Activated CD4-positive, alpha-beta T cell treated with anti-CD3 and anti-CD28 coated beads for 24 hours (primary cell): ENCODE measurements at places on chromosomes 4 and X.

- DNase-seq: no peak
Measured at GRCh38 chr4:67861513-67861912, 22.3 kb downstream of the TMPRSS11D start.

GRCh38 chr4:155489271-155489670, 112.5 kb upstream of the MAP9 start:
- no peak for DNase-seq

GRCh38 chrX:112832481-112833095, 8.0 kb downstream of the AMOT start:
- no peak for DNase-seq

DNA sequence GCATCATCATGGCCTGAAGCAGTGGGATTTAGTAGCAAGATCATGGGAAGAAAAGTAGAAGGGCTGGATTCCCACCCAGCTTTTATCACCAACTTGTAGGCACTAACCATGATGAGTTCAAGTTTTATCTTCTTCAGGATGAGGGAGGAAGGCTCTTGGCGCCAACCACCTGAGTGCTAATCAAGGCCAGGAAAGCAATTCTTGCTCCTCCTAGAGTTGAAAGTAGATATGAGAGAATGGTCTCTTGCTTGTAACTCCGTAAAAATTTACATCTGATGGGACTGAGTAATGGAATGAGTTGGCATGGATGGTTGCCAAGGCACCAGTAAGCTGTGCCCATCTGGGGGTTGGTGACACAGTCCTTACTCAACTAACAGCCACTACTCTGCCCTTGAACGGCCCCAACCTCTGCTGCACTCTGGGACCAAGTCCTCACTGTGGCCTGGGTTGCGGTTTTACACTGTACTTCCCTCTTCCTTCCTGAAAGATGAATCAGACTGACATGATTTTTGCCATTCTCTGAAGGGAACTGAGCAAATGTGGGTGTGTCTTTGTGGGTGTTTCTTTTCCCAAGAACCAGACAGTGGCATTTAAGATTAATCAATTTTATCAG, 39.4 kb upstream of the NDP start:
- DNase-seq: no peak

DNA sequence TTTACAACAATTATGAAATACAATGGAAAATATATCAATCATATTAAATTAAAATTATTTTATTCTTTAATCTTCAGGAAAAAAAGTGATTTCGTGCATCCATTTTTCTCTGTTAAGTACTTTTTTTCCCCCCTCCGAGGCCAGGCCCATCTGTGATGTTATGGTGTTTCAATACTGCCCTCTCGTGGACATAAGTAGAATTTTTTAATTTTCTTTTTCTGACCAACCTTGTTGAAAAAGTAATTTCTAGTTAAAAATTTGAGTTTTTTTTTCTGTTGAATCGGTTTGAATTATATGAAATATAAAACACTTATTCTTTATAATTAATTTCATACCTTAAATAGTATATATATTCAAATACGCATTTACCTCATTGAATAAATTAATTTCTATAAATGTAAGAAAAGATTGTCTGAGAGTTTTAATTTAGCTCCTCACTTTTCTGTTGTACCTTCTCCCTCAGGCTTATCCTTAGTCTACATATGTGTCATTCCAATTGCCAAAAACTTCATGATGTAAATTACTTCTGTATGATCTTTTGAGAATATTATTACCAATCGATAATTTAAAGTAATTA, 175.8 kb upstream of the TECRL start:
- DNase-seq: no peak

DNA sequence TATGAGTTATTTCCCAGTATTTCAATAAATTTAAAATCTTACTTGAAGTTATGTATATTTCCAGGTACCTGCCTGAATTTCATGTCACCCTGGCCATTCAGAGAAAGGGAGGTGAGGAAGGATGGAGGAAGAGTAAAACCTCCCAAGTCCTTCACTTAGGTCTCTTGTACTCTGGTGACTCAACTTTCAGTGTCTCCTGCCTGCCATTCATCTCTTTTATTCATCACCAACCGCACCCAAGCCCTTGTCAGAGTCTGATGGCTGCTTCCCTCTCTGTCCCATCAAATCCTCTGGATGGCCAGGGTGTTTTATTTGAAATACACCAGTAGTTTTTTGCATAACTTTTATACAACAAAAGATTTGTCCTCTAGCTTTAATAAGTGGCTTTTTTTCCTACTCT, 17.8 kb downstream of the TMPRSS11E start:
- DNase-seq: no peak

DNA sequence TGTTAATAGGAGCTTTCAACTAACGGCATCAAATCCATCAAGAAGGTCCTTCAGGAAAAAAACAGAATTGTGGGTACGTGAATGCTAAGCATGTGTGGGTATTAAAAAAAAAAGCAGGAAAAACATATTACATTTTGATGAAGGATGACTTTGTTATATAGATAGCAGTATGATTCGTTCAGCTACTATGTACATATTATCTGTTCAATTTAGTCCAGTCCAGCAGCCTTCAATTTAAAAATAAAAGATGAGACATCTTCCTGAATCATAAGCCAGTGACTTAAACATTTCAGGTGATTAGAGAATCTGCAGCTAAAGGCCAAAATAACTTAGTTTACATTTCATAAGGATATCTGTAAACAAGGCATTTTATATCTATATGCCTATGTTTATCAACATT, 63.4 kb downstream of the LCORL start:
- DNase-seq: no peak

- DNase-seq: no peak
Measured at GRCh38 chr4:145870155-145871020, 68.2 kb downstream of the ZNF827 start.

DNA sequence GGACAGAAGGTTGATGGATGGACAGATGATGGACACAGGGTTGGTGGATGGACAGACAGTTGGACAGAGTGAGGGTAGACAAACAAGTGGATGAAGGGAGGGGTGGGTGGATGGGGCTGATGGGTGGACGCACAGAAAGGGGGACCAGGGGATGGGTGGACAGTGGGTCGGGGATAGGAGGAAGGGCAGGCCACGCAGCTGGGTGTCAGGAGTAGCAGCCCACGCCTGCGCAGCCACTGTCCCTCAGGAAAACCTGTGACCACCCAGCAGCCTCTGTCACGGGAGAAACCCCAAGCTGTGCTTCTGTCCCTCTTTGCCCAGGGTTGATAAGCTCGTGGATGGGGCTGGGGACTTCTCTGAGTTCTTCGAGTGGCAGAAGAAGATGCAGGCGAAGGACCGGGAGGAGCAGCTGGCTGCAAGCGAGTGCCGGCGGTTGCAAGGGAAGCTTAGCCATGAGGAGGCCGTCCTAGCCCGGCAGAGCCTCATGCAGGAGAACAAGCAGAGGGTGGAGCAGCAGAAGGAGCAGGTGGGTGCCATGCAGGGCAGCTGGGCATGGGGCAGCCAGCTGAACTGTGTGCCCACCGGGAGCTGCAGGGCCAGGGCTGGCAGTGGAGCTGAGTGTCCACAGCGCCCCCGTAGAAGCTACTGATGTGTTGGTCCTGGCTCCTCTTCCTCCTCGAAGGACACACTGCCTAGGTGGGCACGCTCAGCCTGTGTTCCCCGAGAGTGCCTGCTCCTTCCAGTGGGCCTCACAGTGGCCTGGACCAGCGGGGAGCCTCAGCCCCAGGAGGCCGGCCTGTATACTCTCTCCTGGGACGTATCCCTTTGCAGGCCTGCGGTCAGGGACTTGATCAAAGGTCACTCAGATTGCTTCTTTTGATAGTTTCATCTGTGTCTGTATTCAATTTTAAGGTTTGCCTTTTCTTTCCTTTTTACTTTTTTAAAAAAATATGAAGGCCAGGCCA, 16.8 kb upstream of the RNF4 start:
- no peak for DNase-seq

GRCh38 chr4:38188631-38189101, 228.5 kb downstream of the PTTG2 start:
- no peak for DNase-seq

- DNase-seq: no peak
Measured at GRCh38 chrX:72094894-72095293, 36.8 kb downstream of the RTL5 start.

GRCh38 chr4:168699224-168699878, 202.5 kb downstream of the PALLD start:
- no peak for DNase-seq
